ENCODE measurements at places on chromosomes 6 and 20.

DNA sequence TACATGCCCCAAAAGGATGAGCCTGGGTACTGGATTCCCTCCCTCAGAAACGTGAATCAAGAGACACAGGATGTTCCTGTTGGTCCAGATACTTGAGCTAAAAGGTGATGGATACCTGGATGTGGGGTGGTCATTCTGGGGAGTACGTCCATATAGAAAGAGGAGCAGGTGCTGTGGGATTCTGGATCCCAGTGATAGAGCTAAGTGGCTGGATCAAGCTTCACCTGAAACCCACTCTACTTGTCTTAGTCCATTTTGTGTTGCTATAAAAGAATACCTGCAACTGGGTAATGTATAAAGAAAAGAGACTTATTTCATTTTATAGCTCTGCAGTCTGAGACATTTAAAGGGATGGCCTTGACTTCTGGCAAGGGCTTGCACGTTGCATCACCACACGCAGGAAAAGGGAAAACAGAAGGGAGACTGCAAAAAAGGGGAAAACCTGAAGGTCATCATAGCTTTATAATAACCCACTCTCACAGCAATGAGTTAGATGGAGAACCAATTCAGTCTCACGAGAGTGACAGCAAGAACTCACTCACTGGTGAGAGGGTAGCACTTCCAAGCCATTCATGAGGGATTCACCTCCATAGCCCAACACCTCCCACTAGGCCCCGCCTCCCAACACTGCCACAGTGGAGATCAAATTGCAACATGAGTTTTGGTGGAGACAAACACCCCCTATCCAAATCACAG is 31.2 kb downstream of the RIPOR3 start:
- DNase-seq: no peak

GRCh38 chr20:53926428-53927028 is 143.9 kb downstream of the BCAS1 start:
- DNase-seq: no peak

DNA sequence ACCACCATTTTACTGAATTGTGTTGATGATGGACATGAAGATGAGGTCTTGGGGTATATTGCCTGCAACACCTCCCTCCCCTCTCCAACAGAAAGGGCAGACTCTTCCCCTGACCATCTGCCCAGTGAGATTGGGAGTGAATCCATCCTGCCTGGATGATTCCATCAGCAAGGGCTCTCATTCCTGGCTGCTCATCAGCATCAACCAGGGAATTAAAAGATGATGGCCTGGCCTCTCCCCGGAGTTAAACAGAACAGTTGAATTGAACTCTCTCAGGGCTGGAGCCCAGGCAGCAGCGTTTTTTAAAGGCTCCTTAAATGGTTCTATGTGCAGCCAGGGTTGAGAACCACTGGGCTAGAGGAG is 14.6 kb upstream of the MRPS18A start:
- DNase-seq: no peak

- DNase-seq: no peak
These were observed 38.9 kb upstream of the CD2AP start for GRCh38 chr6:47438481-47439347.

DNA sequence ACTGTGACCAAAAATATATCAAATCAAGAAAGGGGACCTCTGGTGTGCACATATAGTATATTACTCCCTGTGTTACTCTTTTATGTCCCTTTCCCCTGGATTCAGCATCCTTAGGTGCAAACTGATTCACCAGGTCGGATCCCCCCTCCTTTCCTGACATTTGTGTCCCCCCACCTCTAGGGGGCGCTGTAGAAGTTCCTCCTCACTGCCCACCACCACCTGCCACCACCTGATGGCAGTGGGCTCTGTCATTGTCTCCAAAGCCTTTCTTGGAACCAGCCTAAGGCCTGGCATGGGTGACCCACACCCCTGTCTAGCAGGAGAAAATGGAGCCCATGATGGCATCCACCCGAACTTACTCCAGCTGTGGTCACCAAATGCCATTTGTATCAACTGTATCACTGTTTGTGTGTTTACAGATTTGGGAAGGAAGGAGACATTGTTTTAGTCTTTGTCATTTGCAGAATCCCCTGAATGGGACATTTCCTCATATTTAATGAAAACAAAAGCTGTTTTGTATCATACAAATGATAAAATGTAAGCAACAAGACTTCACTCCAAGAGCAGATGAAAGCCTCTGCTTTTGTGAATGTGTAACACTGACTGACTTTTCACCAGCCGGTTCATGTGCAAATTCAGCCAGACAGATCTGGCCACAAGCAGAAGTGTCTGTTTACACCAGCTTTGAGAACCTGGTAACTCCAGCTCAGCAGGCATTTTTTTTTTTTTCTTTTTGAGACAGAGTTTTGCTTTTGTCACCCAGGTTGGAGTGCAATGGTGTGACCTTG is 66.2 kb downstream of the ARMC2 start:
- peak; percentile 9 for DNase-seq

GRCh38 chr20:25606094-25606695 is 17.6 kb downstream of the NANP start:
- no peak for DNase-seq

DNA sequence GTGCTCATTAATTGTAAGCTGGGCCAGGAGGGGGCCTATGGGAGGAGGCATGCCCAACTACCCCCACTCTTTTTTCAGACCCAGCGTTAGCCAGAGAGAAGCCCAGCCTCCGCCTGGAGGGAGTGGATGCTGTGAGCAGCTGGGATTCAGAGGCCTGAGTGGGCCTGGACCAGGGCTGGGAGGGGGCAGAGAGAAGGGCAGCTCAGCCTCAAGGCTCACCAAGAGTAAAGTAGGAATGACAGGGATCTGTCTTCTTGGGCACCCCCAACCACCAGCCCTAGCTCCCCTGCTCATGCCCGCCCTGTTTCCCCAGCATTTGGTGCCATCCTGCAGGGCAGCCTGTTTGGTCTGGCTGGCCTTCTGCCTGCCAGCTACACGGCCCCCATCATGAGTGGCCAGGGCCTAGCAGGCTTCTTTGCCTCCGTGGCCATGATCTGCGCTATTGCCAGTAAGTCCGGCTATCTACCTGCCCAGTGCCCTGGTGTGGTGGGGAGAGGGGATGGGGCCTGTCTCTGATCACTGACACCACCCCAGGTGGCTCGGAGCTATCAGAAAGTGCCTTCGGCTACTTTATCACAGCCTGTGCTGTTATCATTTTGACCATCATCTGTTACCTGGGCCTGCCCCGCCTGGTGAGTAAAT is 6.8 kb downstream of the SLC29A1 start:
- DNase-seq: no peak

DNA sequence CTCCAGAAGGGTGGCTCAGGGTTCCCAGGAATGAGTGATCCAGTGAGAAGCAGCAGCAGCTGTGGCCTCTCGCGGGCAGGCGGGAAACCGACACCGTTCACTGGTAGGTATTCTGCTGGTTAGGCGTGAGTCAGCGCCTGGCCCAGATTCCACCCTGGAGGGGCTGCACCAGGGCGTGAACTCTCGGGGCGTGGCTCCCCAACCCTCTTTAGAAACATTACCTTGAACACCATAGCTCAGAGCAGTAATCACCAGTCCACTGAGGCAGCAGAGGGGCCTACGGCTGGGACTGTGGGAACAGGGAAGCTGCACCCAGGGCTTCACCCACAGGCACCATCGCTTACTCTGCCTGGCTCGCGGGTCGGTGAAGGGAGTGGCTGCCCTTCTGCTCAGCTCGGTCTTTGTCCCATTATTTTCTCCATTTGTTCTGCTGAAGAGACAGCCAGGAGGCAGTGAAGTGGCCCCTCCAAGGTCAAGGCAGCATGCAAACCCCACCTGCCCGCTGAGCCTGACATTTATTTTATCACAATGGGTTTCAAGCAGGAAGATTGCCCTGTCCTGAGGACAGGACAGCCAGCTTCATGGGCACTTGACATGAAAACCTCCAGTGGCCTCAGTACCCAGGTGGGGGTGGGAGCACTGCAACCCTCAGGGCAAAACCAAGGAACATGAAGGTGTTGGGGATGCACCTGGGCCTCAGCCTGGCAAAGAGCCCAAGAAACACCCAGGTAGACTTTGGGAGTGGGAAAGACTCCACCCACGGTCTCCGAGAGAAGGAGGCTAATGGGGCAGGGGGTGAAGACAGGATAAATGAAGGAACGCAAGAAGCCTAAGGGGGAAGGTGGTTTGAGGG is 51.0 kb upstream of the CD93 start:
- no peak for DNase-seq

- DNase-seq: no peak
These were observed 91.2 kb downstream of the JARID2 start for GRCh38 chr6:15336900-15337560.

GRCh38 chr6:157788180-157788579 is 34.9 kb upstream of the SNX9 start:
- no peak for DNase-seq

DNA sequence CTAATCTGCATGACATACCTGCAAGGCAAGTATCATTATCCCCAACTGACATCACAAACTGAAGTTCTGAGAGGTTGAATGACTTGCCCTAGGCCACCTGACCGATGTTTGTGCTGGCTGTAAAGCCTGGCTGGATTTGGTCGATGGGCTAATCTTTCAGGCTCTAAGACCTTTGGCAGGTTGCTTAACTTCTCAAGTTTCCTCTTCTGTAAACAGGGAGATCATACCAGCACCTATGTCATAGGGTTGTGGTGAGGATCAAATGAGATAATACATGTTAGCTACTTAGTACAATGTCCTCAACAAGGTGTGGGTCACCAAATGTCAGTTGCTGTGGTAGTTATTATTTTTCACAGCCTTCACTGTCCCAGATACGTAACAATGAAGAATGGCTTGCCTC is 14.2 kb downstream of the ANKRD66 start:
- no peak for DNase-seq

- no peak for DNase-seq
These were observed 14.7 kb upstream of the PYGB start for GRCh38 chr20:25233016-25233772.

Measured in CD4-positive, alpha-beta T cell treated with Interleukin-6 at 100 ng/mL for 8 hours (primary cell).